ENCODE measurements at places on chromosomes 3 and 15.

DNA sequence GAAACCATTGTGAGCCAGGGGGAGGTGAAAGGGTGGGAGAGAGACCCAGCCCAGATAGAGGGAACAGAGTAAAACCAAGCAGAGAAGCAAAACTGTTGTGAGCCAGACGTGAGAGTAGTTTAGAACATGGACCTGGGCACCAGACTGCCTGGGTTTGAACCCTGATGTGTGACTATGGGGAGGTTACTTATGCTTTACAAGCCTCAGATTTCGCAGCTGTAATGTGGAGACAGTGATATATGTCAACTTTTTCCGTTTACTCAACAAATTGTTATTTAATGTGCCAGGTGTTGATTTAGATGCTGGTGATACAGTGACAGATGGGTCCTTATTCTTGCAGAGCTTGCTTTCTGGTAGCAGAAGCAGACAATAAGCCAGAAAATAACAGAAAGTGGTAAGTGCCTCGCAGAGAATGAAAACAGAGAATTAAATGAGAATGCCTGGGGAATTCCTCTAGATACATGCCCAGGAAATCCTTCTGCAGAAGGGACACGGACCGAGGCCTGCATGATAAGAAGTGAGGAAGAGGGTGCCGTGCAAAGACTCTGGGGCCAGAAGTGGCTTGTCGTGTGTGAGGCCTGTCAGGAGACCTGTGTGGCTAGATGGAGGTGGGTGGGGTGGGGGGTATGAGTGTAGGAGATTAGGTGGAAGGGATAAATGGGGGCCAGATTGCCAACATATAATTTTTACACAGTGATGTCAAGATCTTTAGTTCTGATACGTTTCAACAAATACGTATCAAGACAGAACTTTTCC is 15.0 kb downstream of the KAT2B start:
- DNase-seq, result no peak

DNA sequence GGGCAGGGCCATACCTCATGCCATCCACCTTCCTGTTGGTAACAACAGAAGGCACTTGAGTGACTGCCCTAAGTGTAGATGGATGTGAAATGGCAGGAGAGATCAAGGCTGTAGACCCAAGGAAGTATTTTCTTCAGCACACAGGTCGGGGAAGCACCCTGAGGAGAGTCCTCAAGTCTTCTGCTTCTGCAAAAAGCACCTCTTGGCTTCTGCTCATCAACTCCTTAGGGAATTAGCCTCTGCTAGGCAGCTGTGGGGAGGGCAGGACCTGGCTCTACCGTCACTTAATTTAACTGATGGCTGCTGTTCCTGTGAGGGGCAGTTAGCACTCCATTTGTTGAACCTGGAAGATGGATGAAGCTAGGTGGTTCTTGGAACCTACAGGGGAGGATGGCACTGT is 6.9 kb upstream of the CACNA2D2 start:
- no peak for DNase-seq

DNA sequence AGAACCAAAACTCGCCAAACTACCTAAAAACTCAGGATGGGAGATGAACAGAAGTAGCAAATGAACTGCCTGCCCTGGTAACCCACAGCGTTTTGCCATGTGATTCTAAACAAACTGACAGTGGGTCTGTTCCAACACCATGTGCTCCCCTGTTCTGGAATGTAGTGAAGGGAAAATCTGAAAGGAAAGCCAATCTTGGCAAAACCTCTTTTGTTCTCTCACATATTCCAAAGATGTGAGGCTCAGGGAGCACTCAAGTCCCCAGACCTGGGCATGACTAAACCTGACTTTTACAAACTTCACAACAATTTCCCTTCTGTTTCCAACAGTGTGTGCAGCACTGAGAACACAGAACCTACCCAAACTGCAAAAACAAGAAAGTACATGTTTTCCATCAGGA is 116.1 kb downstream of the IMPG2 start:
- DNase-seq, result no peak

- DNase-seq, result no peak
Observed at GRCh38 chr3:29924783-29925561, 644.1 kb downstream of the RBMS3 start.

- DNase-seq, result no peak
Observed at GRCh38 chr3:123314359-123315270, 112.9 kb downstream of the SEC22A start.

GRCh38 chr3:123609063-123609462 is 24.2 kb upstream of the HACD2 start:
- DNase-seq, result no peak

- no peak for DNase-seq
Observed at GRCh38 chr15:49813625-49814024, 192.8 kb downstream of the DTWD1 start.

GRCh38 chr3:299590-300301 is 103.2 kb downstream of the CHL1 start:
- DNase-seq, result no peak

- DNase-seq, result no peak
Observed at GRCh38 chr15:92662762-92663161, 7.2 kb upstream of the FAM174B start.

- DNase-seq, result no peak
Observed at GRCh38 chr15:27550635-27551034, 548.5 kb downstream of the OCA2 start.

DNA sequence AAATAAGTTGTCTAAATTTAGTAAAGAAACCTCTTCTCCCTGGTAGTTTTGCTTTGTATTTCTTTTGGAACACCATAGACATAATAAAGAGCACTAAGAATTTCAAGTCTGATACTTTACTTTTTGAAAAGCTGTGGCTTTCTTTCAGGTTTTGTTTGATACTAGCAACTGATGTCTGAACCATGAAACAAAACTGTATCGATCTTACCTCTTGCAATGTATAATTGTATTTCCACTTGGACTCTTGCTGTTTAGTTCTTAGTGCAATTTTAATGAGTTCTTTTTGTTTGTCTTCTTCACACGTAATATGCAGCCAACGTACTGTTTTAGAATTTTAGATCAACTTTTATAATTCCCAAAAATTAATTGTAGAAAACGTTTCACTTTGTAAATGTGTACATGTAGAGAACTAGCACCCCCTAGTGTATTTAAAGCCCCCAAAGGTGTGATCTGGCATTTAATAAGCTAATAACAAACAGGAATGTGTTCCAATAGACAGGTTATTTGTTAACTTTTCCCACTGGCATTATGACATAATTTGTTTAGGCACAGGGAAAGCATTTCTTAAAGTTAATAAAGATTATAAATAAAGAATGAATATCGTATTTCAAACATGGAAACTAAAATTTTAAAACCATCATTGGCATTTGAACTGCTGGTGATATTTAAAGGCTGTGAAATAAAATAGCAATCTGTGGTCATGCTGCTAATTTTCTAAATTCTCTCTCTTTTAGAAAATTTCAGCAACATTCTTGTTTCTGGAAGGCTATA is 289.1 kb upstream of the DNAJC19 start:
- peak; percentile 12 for DNase-seq
